ENCODE measurements at places on chromosomes 6 and 20.

GRCh38 chr6:57190140-57190539 is 18.0 kb downstream of the BAG2 start:
- DNase-seq, result no peak

DNA sequence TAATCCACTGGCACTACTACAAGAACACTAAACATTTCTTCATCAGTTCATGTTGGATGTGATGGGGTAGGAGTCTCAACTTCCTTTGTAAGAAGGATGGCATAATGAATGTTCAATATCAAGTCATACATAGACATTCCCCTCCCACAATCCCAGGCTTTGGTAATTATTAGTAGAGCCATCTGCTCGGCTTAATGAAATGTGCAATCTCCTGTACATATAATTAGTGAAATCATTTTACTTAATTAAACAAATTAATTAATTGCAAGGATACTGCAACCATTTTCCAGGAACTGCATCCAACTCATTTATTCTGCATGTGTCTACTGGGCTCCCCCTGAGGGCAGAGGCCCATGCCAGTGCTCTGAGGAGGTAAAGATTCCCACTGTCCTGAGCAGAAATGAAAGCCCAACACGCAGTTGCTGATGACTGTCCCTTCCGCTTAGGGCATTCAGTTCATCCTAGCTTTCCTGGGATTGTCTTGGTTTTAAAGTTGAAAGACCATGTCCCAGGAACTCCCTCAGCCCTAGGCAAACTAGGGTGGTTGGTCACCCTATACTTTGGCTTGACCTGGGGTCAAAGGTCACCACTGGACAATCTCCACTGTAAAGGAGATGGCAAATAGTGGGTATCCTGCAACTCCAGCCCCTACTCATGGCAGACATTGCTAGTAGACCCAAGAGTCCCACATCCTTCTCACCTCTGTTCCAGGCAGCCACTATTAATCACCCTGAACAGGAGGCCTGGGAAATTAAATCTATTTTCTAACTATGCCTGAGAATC is 109.8 kb downstream of the TRERF1 start:
- DNase-seq, result no peak

DNA sequence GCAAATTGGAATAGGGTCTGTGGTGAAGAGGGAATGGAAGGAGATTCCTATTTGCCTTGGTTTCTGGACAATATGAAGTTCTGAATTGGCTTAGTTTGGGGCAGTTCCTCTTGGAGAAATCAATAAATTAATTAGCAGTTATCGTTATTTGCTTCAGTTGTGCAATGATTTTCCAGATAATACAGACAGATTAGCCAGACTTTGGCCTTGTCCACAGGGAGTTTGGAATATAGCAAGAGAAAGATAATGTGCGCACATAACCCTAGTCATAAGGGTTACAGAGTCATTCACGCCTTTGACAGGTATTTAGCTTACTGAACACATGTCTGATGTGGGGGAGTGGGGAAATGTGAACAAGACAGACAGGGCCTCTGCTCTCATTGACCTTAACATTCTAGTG is 1.3 kb downstream of the ATRN start:
- DNase-seq, result no peak

GRCh38 chr6:45293306-45293705 is 34.8 kb upstream of the RUNX2 start:
- DNase-seq, result no peak

DNA sequence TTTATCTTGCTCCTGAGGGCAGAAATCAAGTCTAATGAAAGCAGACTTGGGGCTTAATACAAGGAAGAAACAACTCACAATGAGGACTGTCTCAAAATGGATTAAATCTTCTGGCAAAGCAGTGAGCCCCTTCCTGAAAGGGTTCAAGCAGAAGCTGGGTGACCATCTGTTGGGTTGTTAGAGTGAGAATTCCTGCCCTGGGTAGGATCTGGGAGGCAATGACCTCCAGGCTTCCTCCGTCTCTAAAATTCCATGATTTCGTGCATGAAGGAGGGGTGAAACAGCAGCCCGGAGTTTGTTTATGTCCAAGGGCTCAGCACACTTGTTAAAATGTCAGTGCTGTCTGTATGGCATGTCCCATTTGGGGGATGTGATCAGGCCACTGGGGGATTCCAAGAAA is 64.0 kb upstream of the KCNK16 start:
- no peak for DNase-seq

GRCh38 chr6:18720075-18720474 is 332.9 kb downstream of the RNF144B start:
- DNase-seq, result no peak

DNA sequence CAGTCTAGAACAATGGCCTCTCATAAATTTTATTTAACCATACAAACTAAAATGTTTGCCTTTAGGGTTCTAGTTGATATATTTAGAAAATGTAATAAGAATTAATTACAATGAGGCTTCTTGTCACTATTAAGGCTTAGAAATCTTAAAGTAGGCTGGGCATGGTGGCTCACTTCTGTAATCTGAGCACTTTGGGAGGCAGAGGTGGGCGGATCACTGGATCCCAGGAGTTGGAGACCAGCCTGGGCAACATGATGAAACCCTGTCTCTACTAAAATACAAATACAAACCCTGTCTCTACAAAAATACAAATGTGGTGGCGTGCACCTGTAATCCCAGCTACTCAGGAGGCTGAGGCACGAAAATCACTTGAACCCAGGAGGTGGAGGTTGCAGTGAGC is 99.0 kb upstream of the ADGRF1 start:
- no peak for DNase-seq

DNA sequence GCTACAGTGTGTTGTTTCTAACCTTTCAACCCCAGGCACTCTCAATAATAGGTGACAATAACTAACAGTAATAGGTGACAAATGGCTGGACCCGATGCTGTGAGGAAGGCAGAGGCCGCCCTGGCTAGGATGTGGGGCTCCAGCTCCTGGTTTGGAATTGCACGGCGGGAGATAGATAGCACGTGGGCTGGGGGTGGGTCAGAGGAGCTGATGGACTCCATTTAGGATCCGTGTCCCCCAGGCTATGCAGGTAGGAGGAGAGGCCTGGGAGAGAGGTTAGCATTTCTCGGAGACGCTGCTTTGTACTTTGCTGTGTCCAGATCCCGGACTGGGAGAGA is 61.4 kb downstream of the EZR start:
- no peak for DNase-seq

DNA sequence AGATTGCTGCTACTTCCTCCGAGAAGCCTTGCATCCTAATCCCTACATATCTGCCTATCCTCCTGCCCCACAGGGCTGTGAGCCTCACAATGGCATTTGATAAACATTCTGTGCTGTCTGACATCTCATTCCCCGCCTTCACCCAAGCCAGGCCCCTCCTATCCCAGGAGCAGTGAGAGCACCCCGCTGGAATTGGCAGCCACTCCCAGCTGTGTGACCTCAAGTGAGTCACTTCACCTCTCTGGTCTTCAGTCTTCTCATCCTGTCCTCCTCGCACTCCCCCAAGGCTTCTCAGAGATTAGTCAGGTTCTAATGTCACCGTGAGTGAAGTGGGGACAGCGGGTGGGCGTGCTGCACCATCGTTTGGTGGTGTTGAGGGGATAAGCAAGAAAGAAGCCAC is 81.7 kb downstream of the CDH22 start:
- DNase-seq, result no peak

GRCh38 chr6:125097186-125097585 is 56.4 kb upstream of the TPD52L1 start:
- DNase-seq, result no peak

- DNase-seq, result no peak
Measured at GRCh38 chr6:130694606-130695005, 132.6 kb upstream of the SMLR1 start.

GRCh38 chr6:32081168-32081990 is 27.8 kb downstream of the TNXB start:
- DNase-seq, result no peak

DNA sequence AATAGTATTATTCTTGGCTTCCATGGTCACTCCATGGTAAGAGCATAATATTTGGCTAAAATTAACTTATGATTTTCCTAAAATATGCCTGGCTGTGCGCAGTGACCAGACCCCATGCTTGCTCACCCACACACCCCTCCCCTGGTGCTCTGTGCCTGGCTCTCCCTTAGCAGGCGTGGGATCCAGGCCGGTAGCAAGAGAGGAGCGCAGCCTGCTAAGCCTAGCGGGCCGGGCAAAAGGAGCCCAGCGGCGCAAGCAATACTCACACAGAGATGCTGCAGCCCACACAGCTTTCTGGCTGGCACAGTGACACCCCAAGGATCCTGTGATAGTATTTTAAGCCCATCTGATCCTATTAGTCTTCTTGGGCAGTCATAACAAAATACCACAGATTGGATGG is 79.8 kb upstream of the EYS start:
- DNase-seq, result no peak

- no peak for DNase-seq
Measured at GRCh38 chr6:34396518-34396917, 4.0 kb upstream of the NUDT3 start.

- DNase-seq, result no peak
Measured at GRCh38 chr6:16776394-16777017, 15.2 kb upstream of the ATXN1 start.

GRCh38 chr6:123986938-123987337 is 183.3 kb downstream of the NKAIN2 start:
- DNase-seq, result no peak

DNA sequence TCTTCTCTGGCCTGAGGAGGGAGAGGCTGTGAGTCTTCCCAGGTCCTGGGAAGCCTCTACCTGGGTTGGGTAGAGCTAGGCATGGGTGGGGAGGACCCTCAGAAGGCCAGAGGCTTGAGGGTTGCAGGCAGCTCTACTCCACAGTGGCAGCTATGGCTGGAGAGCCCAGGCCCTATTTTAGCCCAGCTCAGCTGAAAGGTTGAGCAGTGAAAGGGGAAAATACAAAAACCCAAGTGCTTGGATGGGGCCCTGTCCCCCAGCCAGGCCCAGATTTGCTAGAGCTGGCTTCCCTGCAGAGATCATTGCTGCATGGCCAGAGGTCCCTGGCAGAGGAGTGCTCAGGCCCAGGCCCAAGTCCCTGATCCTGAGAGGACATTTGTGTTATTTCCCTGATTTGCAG is 45.7 kb downstream of the SUN5 start:
- DNase-seq, result no peak

DNA sequence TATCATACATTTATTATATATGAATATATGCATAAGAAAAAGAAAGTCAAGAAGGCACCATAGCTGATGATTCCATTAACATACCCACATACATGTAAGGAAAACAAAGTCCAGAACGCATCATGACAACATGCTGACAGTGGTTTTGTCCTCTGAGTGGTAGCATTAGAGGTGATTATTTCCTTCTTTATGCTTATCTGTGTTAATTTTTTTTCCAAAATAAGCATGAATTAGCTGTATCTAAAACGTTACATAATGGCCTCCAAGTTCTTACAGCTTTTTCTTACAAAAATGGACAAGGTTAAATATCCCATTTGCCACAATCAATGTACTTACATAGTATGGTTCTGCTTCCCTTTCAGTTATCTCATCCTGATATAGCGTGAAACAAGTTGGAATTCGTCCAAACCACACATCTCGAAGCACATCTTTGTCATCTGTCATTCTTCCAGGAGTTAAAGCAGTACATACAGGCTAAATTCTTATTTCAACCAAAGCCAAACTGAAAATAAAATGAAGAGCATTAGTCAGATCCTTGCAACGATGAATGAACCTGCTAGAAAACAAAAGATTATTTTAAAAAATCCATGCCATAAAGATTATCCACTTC is 9.7 kb downstream of the ATG5 start:
- DNase-seq, result no peak

DNA sequence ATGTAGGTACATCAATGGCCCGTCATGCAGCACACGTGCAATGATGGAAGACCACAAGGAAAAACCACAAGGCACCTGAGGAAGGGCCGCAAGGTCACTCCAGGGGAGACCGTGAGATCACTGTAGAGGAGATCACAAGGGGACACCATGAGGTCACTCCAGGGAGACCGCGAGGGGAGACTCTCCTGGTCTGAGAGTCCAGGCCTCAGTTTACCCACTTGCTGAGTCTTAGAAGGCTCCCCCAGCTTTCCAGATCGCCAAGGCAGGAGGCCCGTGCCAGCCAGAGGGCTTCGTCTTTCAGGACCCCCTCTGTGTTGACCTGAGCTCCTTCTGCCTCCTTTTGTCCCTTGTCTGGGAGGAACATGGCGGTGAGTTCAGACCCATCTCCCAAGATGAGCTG is 232.2 kb downstream of the ERMARD start:
- no peak for DNase-seq

- DNase-seq, result no peak
Measured at GRCh38 chr20:2287504-2287903, 8.3 kb upstream of the TGM3 start.

- DNase-seq, result no peak
Measured at GRCh38 chr6:27178407-27178730, 69.1 kb upstream of the PRSS16 start.

GRCh38 chr20:48026981-48027592 is 241.8 kb upstream of the SULF2 start:
- no peak for DNase-seq

DNA sequence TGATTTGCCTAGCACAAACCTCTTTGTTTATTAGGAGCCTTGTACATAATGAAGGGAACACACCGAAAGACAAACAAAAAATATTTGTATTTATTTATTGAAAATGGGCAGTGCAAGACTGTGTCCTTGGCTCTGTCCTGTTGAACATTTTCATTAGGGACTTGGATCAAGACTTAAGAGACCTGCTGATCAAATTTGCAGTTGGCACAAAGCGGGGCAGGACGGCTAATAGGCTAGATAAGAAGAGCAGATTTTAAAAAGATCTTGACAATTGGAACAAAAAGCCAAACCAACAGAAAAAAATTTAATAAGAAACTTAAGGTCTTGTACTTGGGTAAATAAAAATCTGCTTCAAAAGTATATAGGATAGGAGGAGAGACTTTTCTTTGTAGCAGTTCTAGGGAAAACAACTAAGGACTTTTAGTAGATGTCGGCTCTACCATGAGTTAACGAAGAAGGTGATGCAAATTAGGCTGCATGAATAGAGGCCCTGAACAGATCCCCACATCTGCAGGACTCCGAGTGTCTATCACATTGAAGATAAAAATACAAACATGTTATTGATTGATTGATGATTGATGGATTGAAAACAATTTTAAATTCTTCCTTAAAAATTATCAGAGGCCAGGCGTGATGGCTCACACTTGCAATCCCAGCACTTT is 124.1 kb upstream of the SPACA1 start:
- DNase-seq, result no peak

DNA sequence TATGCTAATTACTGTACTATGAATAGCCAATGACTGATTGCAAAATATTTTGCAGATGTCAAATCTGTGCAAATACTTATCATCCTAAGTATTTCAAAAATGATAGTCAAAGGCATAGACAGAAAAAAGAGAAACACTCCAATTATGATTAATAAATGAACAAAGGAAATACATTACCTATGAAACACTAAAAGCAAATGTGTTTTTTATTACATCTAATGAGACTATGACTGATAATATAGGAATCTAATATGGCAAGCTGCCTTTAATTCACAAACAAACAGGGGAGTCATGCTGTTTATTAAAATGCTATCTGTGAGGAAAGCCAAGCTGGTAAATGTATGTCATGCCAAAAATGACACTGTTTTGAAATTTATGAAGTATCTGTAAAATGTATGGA is 713.2 kb upstream of the NRSN1 start:
- no peak for DNase-seq

- no peak for DNase-seq
Measured at GRCh38 chr20:36340593-36340990, 34.5 kb downstream of the DLGAP4 start.
